ENCODE measurements at places on chromosomes 1 and 21.

- peaks cover 9% of the 10 kb centered on the region for H3K4me1 ChIP-seq
- H3K27ac ChIP-seq, result peak overlapping the region; percentile 49
- H3K36me3 ChIP-seq, result no peaks in the 10 kb centered on the region
- no peak for DNase-seq
- H3K4me3 ChIP-seq, result no peak overlapping the region
Observed at GRCh38 chr21:44291936-44292811, 6.5 kb downstream of the AIRE start.

GRCh38 chr1:178633056-178633455, 92.0 kb upstream of the RALGPS2 start:
- DNase-seq, result no peak
- H3K4me3 ChIP-seq, result no peak overlapping the region
- H3K27me3 ChIP-seq, result no peaks in the 10 kb centered on the region
- H3K36me3 ChIP-seq, result no peaks in the 10 kb centered on the region

DNA sequence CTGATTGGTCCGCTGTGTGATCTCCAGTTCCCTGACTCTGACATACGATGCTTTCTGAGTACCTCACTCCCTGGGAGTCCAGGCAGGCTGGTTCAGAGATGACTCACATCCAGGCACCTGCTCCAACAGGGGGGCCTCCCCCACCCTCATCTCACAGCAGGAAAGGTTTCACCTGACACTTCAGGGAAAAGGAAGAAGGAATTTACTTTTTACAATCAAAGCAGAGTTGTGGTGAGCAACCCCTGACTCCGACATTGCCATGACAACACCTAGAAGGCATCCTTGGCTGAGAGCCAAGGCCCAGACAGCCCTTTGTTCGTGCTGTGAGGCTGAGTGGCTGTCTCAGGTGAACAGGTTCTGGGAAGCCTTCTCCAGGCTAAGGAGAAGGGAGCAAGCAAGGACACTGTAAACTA, 164.6 kb upstream of the GJB5 start:
- peaks cover 3% of the 10 kb centered on the region for H3K27me3 ChIP-seq
- H3K4me1 ChIP-seq, result no peaks in the 10 kb centered on the region
- no peaks in the 10 kb centered on the region for H3K36me3 ChIP-seq
- no peak overlapping the region for H3K4me3 ChIP-seq

- no peaks in the 10 kb centered on the region for H3K36me3 ChIP-seq
- no peak overlapping the region for H3K27ac ChIP-seq
- H3K4me1 ChIP-seq, result no peaks in the 10 kb centered on the region
- no peak for DNase-seq
- no peak overlapping the region for H3K4me3 ChIP-seq
- no peaks in the 10 kb centered on the region for H3K27me3 ChIP-seq
Observed at GRCh38 chr1:57882934-57883641, 459.2 kb upstream of the DAB1 start.

DNA sequence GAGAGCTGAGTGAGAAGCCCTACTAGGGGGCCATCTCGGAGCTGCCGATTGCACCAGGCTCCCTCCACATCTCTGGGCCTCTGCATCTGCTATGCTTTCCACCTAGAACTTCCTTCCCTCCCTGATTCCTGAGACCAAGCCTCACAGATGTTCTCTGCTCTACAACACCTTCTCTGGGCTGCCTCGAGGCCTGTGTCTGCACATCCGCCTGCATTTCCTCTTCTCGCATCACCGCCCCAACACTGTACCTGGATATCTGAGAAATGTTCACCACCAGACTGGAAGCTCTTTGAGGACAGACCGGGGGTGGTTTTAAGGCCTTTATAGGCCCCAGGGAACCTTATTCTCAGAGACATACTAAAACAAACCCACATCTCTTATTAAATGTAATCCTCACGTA, 20.7 kb downstream of the CTNNBIP1 start:
- no peaks in the 10 kb centered on the region for H3K36me3 ChIP-seq
- H3K4me3 ChIP-seq, result no peak overlapping the region
- H3K4me1 ChIP-seq, result peaks cover 16% of the 10 kb centered on the region
- no peaks in the 10 kb centered on the region for H3K27me3 ChIP-seq

DNA sequence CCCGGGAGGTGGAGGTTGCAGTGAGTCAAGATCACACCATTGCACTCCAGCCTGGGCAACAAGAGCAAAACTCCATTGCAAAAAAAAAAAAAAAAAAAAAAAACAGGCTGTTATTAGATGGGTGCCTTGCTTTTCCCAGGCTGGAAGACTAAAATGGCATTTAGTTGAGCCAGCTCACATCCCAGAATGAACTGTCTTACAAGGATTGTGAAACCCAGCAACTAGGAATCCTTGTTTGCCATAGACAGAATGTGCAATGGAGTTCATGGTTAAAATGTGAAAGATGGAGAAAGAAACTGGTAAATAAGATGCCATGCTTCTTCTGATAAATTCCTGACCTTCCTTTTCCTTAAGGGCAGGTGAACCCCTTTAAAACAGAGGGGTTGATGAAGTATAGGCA, 215.8 kb upstream of the GREM2 start:
- DNase-seq, result no peak
- H3K27ac ChIP-seq, result no peak overlapping the region
- no peaks in the 10 kb centered on the region for H3K36me3 ChIP-seq

DNA sequence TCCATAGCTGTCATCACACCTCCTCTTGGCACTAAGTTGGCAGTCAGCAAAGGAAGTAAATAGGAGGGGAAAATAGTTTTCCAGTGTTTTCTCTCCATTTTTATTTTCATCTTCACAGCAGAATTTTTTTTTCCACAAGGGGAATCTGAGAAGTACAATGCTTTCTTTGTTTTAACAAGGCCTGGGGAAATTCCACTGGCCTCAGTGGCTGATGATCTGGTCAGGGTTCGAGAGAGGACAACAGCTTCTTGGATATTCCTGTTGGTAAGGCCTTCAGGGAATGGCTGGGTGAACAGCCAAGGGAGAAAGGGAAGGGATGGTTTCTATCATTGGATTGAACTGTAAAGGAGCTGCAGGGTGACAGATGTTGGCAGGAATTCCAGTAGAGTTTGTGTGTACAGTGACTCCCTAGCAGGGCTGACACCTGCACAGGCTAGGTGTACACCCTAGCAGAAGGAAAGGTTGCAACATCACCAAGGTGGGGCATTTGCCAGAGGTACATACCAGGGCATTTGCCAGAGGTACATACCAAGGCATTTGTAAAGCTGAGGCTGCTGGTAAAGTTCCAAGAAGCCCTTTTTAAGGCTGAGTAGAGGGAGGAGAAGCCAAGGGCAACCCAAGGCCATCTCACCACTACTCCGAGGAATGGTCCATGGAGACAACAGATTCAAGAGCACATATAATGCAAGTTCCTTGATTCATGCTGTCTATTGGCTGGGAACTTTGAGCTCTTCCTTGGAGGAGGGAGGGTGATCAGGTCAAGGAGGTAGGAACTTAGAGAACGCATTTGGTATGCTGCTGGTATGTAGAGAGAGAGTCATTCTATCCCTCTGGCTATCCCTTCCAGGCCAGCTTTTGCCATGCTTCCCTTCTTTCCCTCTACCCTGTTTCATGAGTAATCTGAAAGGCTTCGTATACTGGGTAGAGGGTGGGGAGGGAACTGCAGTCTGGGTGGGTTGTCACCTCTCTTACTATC, 3.1 kb downstream of the GJA5 start:
- H3K27me3 ChIP-seq, result peaks cover 26% of the 10 kb centered on the region
- H3K27ac ChIP-seq, result no peak overlapping the region
- DNase-seq, result no peak
- peaks cover 19% of the 10 kb centered on the region for H3K4me1 ChIP-seq

Measured in activated naive CD4-positive, alpha-beta T cell treated with anti-CD3 and anti-CD28 coated beads, Interleukin-2, amount 10 ng/mL, durations not matched to agents 7 days and 5 days (primary cell).